ENCODE measurements at places on chromosomes 13 and 19.

DNA sequence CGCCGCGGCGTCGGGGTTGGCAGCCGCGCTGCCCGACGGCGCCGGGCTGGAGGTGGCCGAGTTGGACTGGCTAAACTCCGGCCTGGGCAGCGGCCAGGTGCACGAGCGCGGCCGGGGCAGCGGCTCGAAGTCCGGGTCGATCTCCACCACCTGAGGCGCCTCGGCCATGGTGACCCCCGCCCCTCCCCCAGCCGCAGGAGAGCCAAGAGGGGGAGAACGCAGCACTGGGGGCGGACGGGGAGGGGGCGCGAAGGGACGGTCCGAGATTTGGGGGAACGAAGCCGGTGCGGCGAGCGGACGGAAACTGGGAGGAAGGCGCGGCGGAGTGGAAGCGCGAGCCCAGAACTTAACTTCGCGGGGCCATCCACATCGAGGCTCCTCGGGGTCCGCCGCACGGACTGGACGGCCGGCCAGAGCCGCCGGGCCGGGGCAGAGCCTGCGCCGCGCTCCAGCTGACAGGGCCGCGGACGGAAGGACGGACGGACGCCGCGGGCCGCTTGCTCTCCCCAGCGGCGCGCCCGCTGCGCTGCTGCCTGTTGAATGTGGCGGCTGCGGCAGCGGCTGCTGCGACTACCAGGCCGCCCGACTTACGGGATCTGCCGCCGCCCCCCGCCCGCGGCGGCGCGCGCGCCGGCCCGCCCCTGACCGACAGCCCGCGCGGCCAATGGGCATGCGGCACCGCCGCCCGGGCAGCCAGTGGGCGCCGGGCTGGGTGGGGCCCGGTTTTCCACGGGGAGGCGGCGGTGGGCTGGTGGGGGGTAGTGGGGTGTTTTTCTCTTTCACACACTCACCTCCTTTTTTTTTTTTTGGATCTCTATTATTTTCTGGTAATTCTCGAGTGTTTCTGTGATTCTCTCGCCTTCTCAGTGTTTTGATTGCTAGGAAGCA, at the start of gene FOXO1:
TSS of gene FOXO1 (minus strand) at position 597 of the 888 bp plus-strand sequence. CDS start at position 168, 429 bp downstream.
- DNase-seq: peak; percentile 35

- DNase-seq: no peak
Measured at GRCh38 chr13:40539576-40540327, 126.7 kb downstream of the FOXO1 start.

- DNase-seq: no peak
Measured at GRCh38 chr19:1169921-1170885, 3.9 kb downstream of the SBNO2 start.

GRCh38 chr13:40193286-40194223, 472.9 kb downstream of the FOXO1 start:
- no peak for DNase-seq

DNA sequence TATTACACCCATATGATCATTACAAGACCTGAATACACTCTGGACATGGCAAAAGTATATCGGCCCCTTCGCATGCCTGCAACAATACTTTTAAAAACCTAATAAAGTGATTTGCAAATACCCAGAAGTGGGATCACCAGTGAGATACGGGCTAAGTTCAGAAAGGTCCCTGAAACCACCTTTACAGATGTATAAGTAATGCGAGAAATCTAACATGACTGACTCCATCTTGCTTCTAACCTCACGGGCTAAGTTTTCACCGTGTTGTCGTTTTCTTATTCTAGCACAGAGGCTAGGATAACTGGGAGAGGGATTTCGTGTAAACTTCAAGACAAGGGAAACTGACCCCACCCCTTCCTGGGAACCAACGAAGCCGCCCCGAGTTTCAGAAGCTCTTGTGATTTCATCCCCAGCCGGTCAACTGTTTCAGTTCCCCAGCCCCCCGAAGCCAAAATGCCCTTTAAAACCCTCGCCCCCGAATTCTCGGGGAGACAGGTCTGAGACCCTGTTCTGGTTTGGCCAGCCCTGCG, 703 bp downstream of the NEK3 start:
- no peak for DNase-seq

DNA sequence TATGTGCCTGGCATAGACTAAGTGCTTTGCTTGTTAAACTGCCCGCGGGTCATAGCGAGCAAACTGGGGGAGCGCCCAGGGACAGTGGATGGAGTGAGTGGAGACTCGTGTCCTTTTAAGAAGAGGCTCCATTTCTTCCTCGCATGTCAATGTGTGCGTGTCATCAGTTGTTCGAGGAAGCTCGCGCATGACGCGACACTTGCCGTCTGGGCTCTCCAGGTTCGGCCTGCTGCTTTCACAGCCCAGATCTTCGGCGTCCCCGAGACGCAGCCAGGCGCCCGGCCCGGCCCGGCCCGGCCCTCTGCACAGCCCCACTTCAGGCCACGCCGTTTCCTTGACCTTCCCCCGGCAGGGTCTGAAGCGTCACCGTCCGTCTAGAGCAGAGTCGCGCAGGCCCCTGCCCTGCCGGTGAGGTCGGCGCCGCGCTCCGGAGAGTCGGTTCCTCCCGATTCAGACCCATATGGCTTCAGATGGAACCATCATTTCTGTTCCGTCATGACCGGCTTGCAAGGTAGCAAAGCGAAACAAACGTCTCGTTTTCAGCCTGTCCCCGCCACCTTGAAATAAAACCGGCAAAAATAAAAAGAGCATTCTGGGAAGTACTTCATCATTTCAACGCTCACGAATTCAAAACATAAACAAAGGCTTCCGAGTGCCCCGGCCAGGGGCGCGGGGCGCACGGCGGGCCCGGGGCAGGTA, 599 bp upstream of the ARHGEF7 start:
- DNase-seq: peak; percentile 88

GRCh38 chr13:48043789-48044503, 6.4 kb downstream of the NUDT15 start:
- no peak for DNase-seq

DNA sequence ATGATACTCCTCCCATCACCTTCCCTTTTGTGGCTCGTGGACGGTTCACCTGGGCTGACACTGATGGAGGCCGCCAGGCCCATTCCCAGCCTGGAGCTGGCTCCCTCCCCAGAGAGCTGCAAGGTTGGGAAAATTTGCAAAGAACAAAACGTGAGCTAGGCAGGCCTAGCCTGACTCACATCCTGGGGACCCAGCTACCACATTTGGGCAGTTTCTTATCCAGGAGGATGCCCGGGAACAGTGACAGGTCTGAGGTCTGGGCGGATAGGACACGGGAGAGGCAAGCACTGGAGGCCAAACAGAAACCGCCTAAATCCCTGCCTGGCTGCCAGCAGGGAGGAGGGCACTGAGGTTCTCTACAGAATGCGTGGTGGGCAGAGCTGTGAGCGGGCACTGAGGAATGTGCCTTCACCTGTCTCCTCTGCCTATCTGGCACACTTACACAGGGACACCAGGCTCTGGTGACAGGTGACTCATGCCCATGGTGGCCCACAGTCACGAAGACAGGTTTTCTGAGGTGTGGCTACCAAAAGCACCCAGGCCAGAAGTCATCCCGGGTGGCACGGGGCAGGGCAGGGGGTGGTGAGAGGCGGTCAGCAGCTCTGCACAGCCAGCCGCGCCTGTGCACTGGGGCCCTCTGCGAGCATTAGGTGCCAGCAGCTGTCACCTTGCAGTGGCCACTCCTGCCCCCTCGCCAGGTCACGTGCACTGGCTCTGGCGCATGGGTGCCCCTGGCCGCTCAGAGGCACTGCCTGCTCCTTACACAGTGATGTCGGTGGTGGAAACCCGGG, 23.2 kb downstream of the SH3GL1 start:
- no peak for DNase-seq

GRCh38 chr13:75927183-75927669, 291.1 kb downstream of the LMO7 start:
- DNase-seq: no peak

- no peak for DNase-seq
Measured at GRCh38 chr13:112574416-112574815, 13.5 kb downstream of the TUBGCP3 start.

- DNase-seq: no peak
Measured at GRCh38 chr19:3687774-3688706, 12.2 kb downstream of the PIP5K1C start.

GRCh38 chr13:51912091-51912490, 50.3 kb downstream of the CCDC70 start:
- peak; percentile 73 for DNase-seq

- DNase-seq: peak; percentile 43
Measured at GRCh38 chr19:18205200-18205892, 1.5 kb upstream of the RAB3A start.

DNA sequence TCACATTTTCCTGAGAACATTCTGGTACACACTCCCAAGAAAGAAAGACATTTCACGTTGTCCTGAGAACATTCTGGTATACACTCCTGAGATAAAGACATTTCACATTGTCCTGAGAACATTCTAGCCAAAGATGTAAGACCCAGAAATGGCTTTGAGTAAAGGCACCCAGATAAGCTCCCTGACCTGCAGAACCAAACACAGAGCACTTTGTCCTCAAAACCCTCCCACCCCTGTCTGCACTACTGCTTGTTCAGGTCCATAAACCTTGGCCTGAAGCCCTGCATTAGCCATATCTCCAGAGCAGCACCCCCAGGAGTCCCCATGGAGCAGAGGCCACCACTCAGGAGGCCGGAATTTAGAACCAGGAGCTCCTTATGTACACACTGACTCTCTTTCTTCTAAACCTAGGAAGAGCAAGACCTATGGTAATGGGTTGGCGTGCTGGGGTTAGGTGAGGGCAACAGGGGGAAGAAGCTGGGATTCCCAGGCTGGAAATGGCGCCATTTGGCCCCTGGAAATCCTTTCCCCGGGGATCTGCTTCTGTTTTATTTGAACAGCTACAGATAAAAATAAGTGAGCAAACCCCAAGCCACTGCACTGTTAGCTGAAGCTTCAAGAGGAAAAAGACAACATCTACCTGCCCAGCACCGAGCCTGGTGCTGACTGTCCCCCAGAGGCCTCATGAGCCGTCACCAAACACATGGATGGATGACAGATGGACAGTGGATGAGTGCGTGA, 13.7 kb downstream of the GAS6 start:
- DNase-seq: peak; percentile 41

GRCh38 chr13:47399599-47399998, 502.7 kb upstream of the HTR2A start:
- no peak for DNase-seq

DNA sequence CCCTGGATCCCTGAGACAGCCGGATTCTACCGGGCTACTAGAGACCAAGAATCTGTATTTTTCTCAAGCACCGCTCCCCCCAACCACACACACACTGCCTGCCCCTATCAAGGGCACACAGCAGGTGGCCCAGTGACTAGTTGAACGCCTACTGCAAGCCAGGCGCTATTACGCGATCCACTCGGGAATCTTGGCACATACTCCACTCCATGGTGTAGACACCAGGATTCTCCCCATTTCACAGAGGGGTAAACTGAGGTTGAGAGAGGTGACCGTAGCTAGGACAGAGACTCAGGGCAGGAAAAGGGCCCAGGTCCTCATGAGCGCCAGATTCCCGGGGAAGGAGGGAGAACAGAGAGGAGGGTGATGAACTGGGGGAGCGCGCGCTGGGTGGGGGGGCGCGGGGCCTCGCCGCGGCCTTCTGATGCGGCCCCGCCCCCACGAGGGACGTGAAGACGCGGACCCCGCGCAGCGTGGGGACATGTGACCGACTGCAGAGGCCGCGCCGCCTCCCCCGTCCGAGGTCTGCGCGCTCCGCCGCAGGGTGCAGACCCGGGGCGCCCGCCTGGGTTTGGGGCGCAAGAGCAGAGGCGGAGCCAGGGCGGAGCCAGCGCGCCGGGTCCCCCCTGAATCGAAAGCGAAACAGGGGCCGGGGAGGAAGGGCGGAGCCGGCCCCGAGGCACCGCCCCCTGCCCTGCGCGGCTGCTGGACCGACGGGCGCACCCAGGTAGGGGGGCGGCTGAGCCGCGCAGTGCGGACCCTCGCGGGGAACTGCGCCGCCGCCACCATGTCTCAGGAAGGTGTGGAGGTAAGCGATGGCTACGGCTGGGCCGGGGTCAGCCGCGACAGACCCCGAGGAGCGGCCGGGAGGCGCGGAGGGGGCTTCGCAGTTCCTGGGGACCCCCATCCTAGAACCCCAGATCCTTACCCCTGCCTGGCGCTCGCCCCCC, at the start of gene SHFL:
TSS of gene SHFL (plus strand) at position 677 of the 950 bp plus-strand sequence. CDS start at position 788, 111 bp downstream.
- peak; percentile 43 for DNase-seq

DNA sequence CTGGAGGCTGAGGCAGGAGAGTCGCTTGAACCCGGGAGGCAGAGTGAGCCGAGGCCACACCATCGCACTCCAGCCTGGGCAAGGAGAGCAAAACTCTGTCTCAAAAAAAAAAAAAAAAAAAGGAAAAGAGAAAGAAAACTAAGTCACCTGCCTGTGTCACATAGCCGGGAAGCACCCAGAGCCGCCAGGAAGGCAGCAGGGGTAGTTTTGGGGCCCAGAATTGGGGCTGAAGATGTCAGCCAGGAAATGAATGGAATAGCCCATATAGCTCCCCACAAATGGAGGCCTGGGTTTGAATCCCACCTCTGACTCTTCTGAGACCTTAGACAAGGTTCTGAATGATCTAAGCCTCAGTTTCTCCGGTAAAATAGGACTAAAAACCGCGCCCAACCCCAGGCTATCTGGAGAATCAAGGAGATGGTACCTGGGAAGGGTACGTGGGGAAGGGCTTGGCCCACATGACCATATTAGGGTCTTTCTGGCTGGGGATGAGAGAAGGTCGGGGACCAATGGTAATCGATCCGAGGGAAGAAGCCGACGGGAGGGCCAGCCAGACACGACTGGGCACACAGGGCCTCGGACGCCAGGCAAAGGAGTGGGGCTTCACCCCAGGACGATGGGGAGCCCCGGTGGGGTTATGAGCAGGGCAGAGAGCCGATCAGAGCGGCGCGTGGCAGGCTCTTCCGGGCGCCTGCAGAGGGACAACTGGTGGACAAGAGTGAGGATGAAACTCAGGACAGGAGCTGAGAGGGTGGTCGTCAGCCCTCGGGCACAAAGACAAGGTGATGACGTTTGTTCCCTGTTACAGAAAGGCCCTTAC, 14.4 kb downstream of the CCDC124 start:
- DNase-seq: no peak

GRCh38 chr13:113028336-113029060, 59.5 kb downstream of the MCF2L start:
- DNase-seq: no peak

- no peak for DNase-seq
Measured at GRCh38 chr13:80262051-80262695, 78.8 kb downstream of the SPRY2 start.

DNA sequence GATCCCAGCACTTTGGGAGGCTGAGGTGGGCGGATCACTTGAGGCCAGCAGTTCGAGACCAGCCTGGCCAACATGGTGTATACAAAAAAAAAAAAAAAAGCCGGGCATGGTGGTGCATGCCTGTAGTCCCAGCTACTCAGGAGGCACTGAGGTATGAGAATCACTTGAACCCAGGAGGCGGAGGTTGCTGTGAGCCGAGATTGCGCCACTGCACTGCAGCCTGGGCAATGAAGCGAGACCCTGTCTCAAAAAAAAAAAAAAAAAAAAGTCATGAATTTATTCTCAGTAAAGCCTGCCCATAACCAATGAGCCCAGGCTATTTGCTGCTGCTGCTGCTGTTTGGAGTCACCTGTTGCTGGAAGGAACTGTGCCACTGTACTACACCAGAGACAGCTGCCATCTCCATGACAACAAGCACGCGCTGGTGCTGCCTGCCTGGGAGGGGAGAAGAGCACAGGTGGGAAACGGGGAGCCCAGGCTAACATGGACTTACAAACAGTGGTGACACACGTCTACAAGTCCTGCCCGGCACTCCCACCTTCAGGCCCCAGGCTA, 11.3 kb downstream of the ZFR2 start:
- peak; percentile 32 for DNase-seq

- no peak for DNase-seq
Measured at GRCh38 chr13:52136763-52137162, 7.9 kb upstream of the NEK5 start.
